ENCODE measurements at places on chromosomes 3 and 15.

DNA sequence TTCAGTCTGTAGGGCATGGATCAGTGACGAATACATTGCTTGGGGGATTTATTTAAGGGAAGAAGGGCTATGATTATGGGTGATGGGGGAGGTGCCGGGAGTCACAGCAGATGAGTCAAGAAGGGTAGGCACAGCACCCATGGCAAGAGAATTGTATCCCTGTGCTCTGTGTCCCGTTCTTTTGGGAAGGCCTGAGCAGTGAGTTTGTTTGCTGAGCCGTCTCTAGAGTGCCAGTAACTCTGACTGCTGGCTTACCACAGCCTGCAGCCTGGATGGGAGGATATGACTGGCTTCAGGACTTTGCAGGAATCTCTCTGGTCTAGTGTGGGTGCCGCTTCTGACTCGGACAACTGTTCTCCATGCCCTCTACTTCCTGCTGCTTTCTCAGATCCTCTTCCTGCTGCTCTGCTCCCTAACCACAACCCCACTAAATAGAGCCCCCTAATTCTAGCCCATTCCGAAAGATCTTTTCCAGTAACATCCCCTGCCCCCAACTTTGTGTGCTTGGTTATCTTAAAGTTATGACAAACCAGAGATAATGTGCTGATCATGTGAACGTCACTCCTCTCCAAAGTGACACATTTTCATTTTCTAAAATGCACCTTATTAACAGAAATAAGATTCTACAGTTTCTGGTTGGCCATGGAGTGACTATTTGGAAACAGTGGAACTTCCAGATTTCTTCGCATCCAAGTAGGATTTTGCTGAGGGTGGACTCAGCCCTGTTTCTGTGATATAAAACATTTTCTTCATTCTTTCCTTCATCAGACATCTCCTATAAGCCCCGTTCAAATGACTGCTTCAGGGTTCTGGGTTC lies 239.0 kb downstream of the SLCO3A1 start:
- DNase-seq = no peak

DNA sequence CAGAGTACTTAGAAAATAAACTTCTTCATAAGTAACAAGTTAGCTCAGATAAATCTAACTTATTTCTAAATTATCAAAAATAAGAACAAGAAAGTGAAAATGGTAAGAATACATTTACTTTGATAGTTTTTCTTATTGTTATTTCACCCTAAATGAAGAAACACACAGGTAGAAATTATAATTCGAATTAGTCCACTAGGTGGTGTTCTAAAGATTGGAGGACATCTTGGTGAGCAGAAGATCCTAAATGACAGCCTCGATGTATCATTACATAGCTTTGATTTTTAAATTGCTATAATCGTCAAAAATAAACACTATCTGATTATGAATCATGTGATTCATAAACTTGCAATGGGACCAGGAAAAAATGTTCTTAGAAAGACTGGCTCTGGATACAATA lies 280.8 kb upstream of the UBE2E2 start:
- no peak for DNase-seq

DNA sequence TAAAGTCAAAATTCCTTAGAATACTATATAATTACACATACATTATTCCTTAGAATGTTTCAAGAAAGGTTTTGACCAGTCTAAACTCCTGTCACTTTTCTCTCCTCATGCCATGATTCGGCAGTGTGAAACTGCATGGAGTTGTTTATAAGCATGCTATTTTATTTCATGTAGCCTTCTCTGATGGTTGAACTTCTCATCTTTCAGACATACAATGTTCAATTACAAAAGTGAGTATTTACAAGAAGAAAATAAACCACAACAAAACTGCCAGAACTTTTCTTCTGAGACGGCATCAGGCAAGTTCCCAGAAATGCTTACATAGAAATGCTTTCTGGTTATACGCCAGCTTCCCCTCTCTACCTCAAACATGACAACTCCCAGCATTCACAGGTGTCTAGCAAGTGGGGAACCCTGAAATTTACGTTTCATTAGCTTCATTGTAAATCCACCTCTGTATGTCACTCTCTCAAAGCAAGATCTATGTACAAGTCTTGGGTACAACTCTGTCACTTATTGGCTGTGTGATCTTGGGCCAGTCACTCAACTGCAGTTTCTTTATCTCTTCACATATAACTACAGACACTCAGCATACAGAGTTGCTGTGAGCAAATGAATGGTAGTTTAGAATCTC lies 42.7 kb downstream of the HDGFL3 start:
- no peak for DNase-seq

GRCh38 chr3:81029861-81030260 lies 731.6 kb downstream of the GBE1 start:
- DNase-seq = no peak

GRCh38 chr15:56732886-56733135 lies 498 bp downstream of the ZNF280D start:
- no peak for DNase-seq

DNA sequence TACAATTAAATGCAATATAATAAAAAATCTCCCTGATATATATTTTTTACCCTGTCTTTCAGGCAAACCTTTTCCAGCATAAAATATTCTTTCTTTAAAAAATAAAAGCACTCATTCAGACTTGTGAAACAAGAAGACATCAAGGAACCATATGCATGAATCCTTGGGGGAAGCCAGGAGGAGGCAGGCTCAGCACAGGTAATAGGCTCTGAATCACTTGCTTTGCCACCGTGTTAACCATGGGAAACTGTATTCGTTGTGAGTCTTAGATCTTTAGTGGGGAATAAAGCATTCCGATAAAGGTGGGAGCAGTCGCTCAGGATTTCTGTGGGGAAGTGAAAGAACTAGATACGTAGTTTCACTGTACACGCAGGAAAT lies 42.4 kb downstream of the FBN1 start:
- DNase-seq = no peak

DNA sequence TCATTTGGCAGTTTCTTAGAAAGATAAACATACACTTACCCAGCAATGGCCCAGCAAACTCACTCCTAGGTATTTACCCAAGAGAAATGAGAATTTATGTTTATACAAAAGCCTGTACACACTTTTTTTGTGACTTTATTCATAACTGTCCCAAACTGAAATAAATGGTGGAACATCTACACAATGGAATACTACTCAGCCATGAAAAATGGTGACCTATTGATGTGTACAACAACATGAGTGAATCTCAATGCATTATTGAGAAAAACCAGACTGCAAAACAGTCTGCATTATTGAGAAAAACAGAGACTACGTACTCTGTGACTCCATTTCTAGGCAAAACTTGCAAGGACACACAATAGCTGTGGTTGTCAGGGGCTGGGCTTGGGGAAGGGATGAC lies 37.2 kb downstream of the SNRK start:
- DNase-seq = no peak

DNA sequence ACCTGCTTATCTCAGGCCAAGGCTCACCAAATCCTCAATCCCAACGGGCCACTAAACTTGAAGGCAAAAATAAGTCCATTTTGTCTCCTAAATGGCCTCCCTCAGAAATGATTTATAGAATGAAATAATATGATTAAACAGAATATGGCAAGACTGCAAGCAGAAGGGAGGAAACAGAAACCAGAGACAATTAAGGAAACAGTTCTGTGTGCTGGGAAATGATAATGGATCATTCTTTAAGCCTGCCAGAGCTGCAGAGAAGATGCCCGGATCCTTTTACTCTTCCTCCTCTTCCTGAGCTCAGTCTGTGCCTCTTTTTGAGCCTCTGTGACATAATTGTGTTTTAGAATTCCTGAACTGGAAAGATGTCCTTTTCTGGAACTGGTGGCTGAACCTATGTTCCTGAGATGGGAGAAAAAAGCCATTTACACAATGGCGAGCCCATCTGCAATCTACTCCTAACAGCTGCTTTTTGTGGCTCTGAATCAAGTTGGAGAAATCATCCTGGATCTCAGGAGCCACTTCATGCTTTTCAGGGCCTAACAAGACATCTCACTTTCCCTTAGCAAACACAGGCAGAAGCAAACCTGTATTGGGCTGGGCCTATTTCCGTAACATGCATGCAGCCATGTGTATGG lies 2.8 kb upstream of the ABHD2 start:
- DNase-seq = no peak

GRCh38 chr3:31432897-31433678 lies 99.6 kb upstream of the STT3B start:
- no peak for DNase-seq

DNA sequence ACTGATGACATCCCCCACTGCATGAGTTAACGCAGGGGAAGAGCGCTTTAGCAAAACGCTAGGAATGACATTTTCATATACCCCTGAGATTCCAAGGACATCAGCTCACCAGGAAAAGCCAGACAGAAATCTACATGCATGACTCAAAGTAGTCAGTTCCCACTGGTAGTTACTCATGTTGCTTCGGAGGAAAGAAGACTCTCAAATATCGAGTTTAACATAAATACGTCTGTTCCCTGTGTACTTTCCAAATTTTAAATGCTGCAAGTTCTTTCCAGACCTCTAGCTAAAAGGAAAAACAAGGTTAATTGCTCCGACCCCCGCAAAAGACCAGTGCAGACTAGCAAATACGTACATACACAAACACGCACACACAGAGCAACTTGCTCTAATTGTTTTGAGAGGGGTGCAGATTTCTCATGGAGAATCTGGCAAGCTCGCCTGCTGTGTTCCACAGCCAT lies 115.4 kb upstream of the PRICKLE2 start:
- DNase-seq = no peak

GRCh38 chr15:52252781-52253180 lies 42.8 kb downstream of the MYO5C start:
- DNase-seq = no peak

- DNase-seq = no peak
Observed at GRCh38 chr3:187197335-187197649, at the start of gene RTP1. Gene RTP1, plus strand, starts transcription at chr3:187197486. Its CDS starts 30 bp downstream, at chr3:187197516.

GRCh38 chr15:74046275-74046674 lies 36.1 kb downstream of the GOLGA6A start:
- DNase-seq = no peak
